ENCODE measurements at places on chromosomes 3 and 15.
A peak's percentile ranks its signal among the peaks of the same experiment; 100 is the strongest.

DNA sequence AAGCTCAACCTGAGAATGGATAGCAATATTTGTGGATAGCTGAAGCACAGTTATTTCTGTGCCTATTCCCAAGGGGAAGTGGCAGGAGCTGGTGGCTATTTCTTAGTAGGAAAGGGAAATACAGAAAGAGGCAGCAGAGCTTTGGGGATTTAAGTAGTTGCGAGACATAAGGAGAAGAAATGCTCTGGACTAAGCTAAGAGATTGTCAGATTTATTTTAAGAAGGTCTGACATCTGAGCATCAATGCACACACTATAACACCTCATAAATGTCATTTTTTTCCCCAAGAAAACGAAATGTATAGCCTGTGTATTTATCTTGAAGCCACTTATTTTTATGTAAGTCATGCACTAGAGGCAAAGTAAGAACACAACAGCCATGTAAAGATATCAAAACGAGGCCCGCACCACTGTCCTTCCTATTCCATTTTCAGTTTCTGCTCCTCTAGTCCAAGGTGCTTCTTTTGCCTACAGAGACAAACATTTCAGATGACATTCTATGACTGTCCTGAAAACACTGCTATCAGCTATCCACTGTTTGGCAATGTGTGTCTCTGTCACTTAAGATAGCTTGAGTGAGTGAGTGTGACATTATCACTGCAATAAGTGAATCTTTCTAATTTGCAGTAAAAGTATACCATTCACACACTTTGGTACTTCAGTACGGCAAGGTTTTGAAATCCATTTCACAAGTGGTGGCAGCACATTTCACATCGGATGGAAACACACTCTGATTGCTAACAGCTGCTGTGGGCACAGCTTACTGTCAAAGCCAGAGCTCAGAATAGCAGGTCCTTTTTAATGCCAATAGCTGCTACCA lies 62.7 kb upstream of the ICE2 start:
- peak; percentile 41 for DNase-seq

- no peak for DNase-seq
Measured at GRCh38 chr3:183517607-183518006, 37.9 kb downstream of the KLHL6 start.

- DNase-seq = no peak
Measured at GRCh38 chr15:40267670-40268069, 15.2 kb downstream of the ANKRD63 start.

DNA sequence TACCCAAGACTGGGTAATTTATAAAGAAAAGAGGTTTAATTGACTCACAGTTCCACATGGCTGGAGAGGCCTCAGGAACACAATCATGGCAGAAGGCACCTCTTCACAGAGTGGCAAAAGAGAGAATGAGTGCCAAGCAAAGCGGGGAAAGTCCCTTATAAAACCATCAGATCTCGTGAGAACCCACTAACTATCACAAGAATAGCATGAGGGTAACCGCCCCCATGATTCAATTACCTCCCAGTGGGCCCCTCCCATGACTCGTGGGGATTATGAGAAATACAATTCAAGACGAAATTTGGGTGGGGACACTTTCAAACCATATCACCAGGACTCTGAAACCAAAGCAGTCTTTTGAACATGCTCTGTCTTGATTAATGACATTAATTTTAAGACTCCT lies 7.0 kb downstream of the RTP3 start:
- DNase-seq = no peak

- no peak for DNase-seq
Measured at GRCh38 chr3:130671545-130672312, 74.9 kb downstream of the PIK3R4 start.

DNA sequence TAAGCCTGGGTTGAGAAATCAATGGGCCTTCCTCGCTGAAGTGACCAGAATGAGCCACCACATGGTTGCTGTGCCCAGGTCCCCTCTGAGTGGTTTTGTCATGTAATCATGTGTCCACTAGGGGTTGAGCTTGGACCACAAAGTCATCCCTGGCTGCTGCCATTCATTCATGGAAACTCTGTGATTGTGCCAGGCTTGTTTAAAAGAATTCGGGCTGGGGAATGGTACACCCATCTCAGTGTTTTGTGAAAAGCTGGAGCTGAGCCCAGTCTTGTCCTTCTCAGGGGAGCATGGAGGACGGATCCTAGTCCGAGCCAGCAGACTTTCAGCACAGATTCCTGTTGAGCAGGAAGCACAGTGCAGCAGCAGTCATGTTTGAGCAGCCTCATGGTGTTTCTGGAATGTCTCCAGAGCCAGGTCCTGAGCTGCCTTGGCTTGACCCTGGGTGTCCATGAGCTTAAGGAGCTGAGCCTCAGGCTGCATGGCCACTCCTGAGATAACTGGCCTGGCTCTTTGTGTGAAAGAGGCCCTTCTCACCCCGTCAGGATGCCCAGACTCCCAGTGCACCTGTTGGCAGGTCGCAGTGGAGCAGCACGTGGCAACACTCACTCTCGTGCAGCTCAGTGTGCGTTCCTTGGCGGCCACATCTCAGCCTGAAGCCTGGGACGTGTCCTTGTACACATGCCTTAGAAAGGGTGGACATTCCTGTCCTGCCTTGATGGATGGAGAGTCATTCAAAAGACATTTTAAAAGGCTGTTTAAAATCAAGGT lies 260.3 kb upstream of the TPM1 start:
- peak; percentile 93 for DNase-seq

DNA sequence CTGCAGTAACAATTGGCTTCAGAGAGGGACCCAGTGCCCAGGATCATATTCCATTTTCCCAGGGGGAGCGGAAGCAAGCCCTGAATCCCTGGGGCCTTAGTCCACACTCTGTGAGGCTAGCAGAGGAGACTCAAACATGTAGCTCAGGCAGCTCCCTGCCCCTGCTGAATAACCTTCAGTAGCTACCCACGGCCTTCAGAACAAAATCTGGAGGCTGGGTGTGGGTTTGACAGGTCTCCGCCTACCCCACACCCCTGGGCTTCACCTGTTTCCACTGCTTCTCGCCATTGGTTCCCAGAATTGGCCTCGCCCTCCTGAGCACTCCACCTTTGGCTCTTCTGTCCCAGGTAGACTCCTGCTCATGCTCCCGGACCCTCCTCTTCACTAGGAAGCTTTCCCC lies 93.6 kb upstream of the ATP2B2 start:
- no peak for DNase-seq

- no peak for DNase-seq
Measured at GRCh38 chr3:101588616-101589015, 14.6 kb downstream of the PCNP start.

- DNase-seq = peak; percentile 24
Measured at GRCh38 chr3:190522621-190523222, 8.8 kb downstream of the IL1RAP start.

DNA sequence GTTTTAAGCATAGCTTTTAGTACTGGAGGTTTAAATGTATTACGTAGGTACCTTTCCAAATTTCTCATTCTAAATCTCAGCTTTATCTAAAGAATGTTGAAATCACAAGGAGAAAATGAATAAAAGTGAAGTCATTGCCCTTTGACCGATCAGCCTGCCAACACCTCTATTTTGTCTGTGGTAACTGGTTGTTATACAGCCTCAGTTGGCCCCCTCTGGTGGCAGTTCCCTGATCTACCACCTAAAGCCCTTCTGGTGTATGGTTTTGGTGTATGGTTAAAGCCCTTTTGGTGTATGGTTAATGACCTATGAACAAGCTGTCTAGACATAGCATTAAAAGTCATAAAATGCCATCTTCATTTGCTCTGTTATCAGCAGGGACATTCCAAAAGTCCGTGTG lies 378.2 kb upstream of the AZI2 start:
- peak; percentile 4 for DNase-seq

GRCh38 chr3:33312361-33312760 lies 35.1 kb downstream of the FBXL2 start:
- no peak for DNase-seq

DNA sequence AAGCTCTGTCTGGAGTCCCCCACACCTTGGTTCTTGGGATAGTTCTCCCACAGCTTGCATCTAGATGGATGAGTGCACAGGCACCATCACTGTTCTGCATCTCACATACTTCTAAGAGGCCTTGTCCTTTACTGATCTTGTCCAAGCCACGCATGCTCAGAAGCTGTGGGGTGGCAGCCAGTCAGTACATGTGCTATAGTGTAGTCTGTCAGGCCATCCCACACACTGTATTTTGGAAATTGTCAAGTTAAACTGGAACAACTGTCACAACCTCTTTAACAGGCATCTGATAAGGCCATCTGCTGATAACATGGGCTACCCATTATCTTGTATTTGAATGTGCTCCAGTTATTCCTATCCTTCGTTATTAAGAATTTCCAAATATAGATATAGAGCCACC lies 296.5 kb upstream of the AZI2 start:
- no peak for DNase-seq

GRCh38 chr3:25468866-25469319 lies 40.8 kb downstream of the RARB start:
- peak; percentile 92 for DNase-seq

- no peak for DNase-seq
Measured at GRCh38 chr3:15766406-15766805, 31.4 kb downstream of the ANKRD28 start.

GRCh38 chr15:84590406-84590805 lies 10.4 kb upstream of the ZSCAN2 start:
- no peak for DNase-seq

GRCh38 chr3:149382518-149382917 lies 5.1 kb upstream of the TM4SF1 start:
- no peak for DNase-seq

- DNase-seq = no peak
Measured at GRCh38 chr3:114344492-114344891, 50.7 kb downstream of the TIGIT start.

DNA sequence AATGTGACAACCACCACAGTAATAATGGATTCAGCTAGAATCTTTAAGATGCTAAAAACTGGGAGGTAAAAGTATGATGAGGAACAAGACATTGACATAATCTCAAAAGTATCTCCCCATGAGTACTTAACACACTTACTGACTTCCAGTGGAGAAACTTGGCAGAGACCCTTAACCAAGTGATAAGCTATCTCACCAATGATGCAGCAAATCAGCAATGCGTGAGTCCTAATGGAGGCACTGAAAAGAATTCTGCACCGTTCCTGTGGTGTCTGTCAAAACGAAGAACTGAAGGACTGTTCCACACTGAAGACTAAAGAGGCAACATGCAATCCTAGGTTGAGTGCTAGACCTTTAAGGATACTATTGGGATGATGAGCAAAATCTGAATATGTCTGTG lies 67.9 kb upstream of the OCA2 start:
- DNase-seq = no peak

GRCh38 chr3:64251019-64251418 lies 25.8 kb upstream of the PRICKLE2 start:
- no peak for DNase-seq

GRCh38 chr3:81270603-81271379 lies 490.7 kb downstream of the GBE1 start:
- DNase-seq = no peak

GRCh38 chr15:36517758-36518157 lies 61.7 kb upstream of the CDIN1 start:
- no peak for DNase-seq

GRCh38 chr15:60830479-60830878 lies 351.5 kb upstream of the ICE2 start:
- DNase-seq = peak; percentile 82

- DNase-seq = no peak
Measured at GRCh38 chr3:167493244-167493643, 19.4 kb upstream of the SERPINI2 start.

GRCh38 chr3:67006460-67006859 lies 8.4 kb downstream of the KBTBD8 start:
- peak; percentile 68 for DNase-seq

GRCh38 chr3:174438501-174439145 lies 420.5 kb upstream of the NAALADL2 start:
- peak; percentile 45 for DNase-seq

DNA sequence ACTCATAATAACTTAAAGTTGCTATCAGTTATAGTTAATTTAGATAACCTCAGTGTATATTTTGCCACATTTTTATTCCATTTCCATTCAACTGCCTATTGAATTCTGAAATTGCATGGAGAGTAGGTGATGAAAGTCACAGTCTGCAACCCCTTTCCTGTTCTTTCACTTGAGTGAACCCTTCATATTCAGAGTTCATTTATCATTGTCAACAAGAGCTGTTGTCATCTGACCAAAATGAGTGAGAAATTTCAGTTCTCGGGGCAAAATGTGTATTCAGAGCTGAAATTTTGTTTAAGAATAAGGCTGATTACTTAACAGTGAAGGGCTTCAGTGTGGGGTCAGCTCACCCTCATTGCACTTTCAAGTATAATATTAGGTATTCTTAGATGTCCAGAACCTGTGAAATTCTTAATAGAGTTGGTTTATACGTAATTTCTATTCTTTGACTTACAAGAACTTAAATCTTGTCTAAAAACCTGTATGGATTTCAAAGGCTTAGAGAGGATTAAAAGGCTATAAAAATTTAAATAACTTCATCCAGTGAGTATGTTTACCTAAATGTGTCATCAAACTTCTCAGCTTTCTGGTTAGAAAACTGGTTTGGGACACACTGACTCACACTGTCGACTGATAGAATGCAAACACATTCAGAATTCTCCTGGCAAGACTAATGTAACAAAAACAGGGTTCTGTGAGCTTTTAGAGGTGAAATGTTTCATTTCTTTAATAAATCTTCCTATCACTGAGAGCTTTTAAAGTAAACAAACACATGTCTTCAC lies 92.2 kb downstream of the CMSS1 start:
- peak; percentile 31 for DNase-seq

- peak; percentile 16 for DNase-seq
Measured at GRCh38 chr3:11698326-11699082, 54.8 kb upstream of the VGLL4 start.

DNA sequence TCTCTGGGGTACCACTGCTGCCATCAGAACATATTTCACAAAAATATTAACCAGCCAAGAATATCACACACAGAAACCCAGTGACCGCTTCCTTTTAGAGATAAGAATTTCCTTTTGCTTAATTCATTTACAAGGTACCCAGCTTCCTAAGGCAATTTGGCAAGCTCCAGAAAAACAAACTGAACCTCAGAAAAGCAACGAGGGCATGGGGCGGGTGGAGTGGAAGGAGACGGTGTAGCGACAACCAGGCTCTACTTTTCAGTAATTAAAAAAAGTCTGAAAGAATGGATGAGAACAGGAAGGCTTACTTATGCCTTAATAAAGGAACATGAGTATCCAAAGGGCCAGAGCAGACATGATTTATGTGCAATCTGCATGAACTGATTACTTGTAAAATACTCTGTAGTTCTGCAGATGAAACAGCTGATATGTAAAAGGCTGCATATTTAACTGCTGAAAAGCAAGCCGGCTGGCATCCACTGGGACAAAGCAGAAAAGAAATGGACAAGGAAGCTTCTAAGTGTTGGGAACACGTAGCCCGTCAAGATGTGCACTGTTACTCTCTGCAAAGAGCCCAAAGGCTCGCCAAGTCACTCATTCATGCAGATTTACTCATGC lies 18.6 kb downstream of the RFTN1 start:
- DNase-seq = no peak

- DNase-seq = peak; percentile 64
Measured at GRCh38 chr15:62099094-62099601, 32.4 kb downstream of the C2CD4A start.
